ENCODE measurements at places on chromosomes 11 and 22.

DNA sequence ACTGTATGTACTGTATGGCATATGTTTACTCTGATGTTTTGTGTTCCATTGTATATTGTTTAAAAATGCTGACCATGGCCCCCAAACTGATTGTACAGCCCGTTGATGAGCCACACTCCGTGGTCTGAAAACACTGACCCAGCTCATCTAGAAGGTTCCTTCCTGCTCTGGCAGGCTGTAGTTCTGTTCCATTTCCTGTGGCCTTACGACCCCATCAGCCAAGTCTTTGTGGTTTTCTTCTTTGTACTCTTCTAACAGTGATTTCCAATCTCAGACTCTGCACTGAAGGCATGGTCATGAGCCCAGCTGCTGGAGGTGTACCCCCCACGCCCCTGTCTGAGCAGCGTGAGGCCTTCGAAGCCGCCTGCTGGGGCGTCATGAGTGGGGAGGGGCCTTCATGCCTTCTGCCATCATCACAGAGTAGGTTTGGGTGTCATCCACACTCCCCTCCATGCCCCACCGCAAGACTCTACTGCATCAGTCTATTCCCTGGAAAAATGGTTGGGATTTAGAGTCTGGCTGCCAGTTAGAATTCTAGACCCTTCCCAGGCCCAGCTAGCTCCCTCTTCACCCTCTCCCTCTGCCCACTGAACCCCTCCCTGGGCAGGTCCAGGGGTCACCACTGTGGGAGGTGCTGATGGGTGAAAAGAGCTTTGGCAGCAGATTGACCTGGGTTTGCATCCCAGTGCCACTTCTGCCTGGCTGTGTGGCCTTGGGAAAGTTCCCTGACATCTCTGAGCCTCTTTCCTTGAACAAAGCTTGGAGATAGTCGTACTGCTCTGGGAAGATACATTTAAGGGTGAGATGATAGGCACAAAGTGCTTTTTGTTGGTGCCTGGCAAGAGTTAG lies 11.3 kb upstream of the C11orf96 start:
- no peak for DNase-seq

DNA sequence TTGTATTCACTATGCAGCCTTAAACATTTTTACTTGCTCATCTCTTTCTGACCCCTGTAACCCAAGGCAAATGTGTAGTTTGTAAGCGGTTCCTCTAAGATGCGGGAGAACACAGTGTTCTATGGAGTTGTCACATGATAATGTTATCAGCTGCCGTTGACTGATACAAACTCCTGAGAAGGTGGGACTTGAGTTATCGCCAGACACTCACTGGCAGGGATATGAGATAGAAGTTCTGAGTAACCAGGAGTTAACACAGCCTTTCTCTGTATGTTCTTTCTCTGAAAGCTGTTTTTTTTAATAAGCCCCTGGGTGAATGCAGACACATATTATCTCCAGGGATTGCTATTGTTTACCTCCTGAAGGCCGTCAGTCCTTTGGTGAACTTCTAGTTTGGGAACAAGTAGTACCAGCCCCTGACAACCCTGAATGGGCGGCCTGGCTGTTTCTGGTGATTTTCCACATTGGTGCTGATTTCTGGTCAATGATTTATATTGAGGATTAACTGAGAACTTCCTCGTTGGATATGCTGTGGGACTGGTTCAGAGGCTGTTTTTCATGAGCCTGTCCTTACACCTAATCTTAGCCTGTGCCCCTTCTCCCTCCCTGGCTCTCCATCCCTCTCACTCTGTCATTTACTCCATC lies 155.3 kb upstream of the RASSF10 start:
- DNase-seq = no peak

GRCh38 chr11:86885311-86885710 lies 69.9 kb downstream of the FZD4 start:
- DNase-seq = no peak

DNA sequence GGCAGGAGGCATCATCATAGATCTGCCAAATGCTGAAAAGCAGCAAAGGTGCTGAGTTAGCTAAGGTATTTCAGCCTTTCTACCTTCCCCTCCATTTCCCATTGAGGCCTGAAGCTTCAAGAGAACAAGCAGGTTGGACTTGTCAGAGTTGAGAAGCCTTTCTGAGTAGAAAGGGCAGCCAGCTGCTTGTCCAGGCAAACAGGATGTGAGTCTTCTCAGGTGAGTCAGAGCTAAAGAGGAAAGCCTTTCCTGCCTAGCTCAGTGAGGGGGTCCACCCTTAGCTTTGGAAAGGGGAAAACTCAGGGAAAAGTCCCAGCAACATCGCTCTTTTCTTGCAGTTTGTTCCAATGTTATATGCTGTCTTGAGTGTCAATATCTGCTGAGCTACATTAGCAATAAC lies 13.2 kb upstream of the MPZL2 start:
- DNase-seq = no peak

- DNase-seq = no peak
Observed at GRCh38 chr11:111549869-111550203, 9.3 kb downstream of the LAYN start.

- DNase-seq = no peak
Observed at GRCh38 chr22:49469896-49470740, 357.6 kb downstream of the BRD1 start.

- DNase-seq = no peak
Observed at GRCh38 chr11:7020183-7020917, at the start of the genes NLRP14 and ZNF214. Gene NLRP14 (plus strand): TSS chr11:7020479. CDS start chr11:7038587, 18,108 bp downstream. Gene ZNF214 (minus strand): TSS chr11:7020346. CDS start chr11:7002835, 17,511 bp downstream.

- DNase-seq = no peak
Observed at GRCh38 chr11:73389916-73390315, 13.7 kb downstream of the RELT start.

- no peak for DNase-seq
Observed at GRCh38 chr11:34754171-34754823, 133.4 kb downstream of the EHF start.

DNA sequence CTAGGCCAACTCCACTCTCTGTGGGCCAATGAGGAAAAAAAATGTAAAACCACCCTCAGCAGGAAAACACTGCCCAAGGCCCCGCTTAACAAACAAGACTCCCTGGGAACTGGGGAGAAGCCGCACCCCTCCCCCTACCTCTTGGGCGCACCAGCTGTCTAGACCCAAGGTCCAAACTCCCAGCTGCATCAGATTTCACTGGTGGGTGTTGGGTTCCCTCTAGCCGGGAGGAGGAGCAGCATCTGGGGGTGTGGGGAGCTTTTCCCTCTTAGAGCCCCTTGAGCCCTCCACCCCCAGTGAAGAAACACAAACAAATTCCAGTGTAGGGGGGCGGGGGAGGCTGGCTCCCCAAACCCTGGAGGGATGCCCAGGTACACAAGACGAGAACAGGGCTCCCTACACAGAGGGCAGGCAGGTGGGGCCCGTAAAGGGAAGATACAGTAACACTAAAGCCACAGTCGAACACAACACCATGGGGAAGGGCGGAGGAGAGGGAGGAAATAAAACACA lies 64.9 kb downstream of the NECTIN1 start:
- DNase-seq = no peak

DNA sequence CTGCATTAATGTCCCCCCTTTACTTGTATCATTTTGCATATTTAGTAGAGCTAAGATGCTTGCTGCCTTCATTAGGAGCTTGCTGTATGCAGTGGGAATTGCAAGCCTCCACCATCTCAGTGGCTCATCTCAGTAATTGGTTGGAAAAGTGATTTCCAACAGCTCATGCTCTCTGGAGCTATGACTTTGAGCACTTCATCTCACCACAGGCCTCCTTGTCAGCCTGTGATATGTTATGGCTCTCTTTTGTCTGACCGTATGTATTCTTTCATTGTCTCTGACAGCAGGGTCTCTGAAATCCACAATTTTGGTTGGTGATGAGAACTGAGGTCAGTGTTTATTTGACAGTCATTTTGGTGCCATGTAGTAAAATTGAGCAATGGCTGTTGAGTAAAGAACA lies 345.1 kb downstream of the FAT3 start:
- DNase-seq = no peak

- no peak for DNase-seq
Observed at GRCh38 chr22:22536916-22537315, 16.8 kb upstream of the ZNF280A start.

DNA sequence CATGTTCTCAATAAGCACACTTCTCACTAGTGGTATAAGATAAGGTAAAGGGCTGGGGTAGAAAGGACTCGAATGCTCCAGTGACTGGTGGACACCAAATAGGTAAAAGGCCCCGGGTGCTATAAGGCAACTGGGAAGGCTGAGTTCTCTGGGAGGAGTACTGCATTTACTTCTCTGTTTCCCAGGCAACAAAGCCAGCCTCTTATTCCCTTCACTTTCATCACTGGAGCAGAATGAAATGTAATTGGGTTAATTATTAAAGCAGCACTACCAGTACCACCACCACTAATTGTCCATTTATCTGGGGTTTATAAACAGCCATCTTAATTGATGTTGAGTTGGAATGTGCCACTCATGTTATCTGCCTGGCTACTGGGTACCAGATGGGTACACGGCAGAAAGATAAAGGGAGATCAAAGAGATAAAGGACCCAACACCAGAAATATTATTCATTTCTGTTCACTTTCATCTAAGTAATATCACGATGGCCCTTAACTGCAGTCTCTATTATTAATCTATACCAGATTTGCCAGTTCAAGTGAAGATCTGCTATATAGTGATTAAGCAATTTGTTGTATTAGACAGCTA lies 94.4 kb upstream of the CHRM4 start:
- no peak for DNase-seq

- no peak for DNase-seq
Observed at GRCh38 chr11:64238999-64239398, 1.9 kb upstream of the FKBP2 start.

DNA sequence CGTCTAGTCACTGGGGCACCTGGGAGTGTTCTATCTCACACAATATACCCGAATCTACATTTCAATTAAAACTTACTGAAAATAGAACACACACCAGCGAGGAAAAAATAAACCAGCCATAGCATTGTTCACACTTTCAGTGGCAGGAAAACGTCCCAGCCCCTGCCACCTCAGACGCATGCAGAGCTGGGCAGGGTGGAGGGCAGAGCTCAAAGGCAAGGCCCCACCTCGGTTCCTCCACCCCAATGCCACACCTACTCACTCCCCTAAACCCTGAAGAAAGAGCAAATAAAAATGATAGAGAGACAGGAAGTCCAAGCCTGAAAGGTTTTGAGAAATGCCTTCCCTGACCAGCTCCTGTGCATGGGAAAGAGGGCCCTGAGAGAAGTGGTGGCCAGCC lies 14.8 kb downstream of the B3GNT6 start:
- DNase-seq = no peak

DNA sequence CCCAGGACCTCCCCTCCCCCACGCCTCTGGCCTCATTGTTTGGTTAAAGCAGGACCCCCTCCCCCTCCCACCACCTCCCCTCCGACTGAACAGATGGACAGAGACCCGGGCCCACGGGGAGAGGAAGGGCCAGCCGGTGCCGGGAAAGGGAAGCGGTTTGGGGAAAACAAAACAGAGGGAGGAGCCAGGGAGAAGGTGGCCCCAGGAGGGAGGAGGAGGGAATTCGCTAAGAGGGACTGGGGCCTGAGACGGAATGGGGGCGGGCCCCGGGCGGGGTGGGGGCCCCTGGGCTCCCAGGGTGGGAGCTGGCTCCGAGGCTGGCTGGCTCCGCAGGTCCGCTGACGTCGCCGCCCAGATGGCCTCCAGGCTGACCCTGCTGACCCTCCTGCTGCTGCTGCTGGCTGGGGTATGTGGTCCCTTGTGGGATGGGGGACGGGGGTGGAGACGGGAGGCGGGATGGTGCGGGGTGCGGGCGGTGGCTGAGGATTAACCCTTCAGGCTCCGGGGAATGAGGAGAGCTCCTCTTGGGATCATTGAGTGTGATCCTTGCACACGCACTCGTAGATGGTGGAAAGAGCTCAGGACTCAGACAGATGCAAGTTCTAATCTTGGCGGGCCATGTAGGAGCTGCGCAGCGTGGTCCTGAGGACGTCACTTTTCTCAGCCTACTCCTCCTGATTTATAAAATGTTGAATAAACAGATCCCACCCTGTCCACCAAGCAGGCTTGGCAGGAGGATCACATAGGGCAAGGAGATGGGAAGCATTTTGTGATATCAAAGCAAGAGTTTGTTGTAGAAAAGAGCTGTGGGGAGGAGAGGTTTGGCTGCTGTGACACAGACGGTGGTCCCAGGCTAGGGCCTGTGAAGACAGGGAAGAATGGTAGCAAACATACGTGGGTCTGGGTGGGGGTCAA lies 688 bp downstream of the SERPING1 start:
- no peak for DNase-seq

DNA sequence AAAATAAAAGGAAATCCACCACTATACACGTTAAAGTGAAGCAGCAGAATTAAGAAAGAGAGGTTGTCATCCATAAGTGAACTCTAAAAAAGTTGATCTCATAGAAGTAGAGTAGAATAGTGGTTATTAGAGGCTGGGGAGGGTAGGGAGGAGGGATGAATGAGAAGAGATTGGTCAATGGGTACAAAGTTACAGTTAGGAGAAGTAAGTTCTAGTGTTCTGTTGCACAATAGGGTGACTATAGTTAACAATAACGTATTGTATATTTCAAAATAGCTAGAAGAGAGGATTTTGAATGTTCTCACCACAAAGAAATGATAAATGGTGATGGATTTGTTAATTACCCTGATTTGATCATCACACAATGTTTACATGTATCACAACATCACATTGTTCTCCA lies 72.0 kb downstream of the CD82 start:
- DNase-seq = no peak

DNA sequence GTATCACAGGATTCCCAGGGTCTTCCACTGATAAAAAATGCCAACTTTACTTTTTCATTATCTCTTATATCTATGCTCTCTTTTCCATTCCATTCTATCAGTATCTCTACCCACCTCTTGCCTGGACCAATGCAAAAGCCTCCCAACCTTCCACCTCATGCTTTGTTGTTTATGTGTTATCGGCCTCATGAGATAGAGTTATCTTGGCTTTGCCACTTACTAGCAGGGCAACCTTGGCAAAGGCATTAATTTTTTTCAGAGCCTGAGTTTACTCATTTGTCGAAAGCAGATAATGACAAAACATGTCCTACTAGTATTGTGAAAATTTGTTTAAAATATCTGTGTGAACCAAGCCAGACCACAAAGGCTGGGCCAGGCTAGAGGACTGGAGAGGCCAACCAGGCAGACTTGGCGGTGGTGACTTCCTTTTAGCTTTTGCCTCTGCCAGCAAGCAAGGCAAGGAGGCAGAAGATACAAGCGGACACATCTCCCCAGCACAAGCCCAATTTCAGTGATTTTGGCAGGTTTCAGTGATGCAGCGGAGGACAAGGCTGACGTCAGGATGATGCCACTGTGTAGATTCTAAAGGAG lies 106.9 kb downstream of the ADAMTS15 start:
- no peak for DNase-seq

DNA sequence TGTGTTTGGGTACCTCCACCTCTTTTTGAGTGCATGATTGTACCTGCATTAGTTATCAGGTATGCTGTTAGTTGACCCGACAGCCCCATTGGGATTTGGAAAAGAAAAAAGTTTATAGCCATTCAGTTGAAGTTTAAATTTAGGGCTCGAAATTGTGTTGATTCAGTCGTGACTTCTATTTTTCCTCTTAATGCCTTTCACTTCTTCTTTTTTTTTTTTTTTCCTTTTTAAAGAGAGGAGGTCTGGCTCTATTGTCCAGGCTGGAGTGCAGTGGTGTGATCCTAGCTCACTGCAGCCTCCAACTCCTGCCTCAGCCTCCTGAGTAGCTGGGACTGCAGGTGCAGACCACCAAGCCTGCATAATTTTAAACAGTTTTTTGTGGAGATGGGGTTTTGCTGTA lies 2.3 kb downstream of the STT3A start:
- DNase-seq = no peak

All from activated T-cell treated with anti-CD3 and anti-CD28 coated beads for 1 hour (primary cell).